Activated T-helper 2 cell treated with anti-CD3 and anti-CD28 coated beads, Interferon-gamma antibody, Interleukin-2, Interleukin-4, amounts not matched to agents 10 μg/mL and 5 μg/mL and 100 μg/mL, durations not matched to agents 14 hours and 24 hours and 36 hours (primary cell): ENCODE measurements at places on chromosomes 2 and 18.

DNA sequence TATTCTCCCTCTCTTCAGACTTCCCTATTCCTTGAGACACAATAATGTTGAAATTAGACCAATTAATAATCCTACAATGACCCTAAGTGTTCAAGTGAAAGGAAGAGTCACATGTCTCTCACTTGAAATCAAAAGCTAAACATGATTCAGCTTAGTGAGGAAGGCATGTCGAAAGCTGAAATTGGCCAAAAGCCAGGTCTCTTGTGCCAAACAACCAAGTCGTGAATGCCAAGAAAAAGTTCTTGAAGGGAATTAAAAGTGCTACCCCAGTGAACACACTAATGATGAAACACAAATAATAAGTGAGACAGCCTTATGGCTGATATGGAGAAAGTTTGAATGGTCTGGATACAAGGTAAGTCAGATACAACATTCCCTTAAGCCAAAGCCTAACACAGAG is 115.4 kb downstream of the PXDN start:
- no peak overlapping the region for H3K4me3 ChIP-seq
- H3K4me1 ChIP-seq: no peaks in the 10 kb centered on the region
- no peaks in the 10 kb centered on the region for H3K36me3 ChIP-seq
- DNase-seq: no peak

GRCh38 chr2:222568865-222569264 is 87.0 kb downstream of the FARSB start:
- no peak for DNase-seq
- no peak overlapping the region for H3K4me3 ChIP-seq
- H3K4me1 ChIP-seq: peaks cover 9% of the 10 kb centered on the region
- H3K36me3 ChIP-seq: peaks cover 46% of the 10 kb centered on the region
- no peaks in the 10 kb centered on the region for H3K27me3 ChIP-seq

DNA sequence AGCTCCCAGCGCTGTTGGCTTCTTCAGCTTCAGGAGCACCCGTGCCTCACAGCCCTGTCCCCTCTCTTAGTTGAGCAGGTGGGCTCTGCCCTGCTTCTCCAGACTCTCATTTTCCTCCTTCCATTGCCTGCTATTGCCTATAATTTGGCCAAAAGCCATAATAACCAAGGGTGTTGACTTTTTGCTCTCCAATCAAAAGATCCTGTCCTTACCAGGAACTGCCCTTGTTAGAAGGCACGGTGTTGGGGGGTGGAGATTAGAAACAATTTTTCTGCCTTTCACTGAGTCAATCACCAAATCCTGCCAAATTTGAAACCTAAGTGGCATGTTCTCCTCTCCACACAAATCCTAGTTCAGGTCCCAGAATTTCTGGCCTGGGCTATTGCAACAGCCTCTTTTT is 16.7 kb upstream of the PDIA6 start:
- H3K27ac ChIP-seq: no peak overlapping the region
- no peaks in the 10 kb centered on the region for H3K36me3 ChIP-seq
- no peaks in the 10 kb centered on the region for H3K4me1 ChIP-seq
- peaks cover 45% of the 10 kb centered on the region for H3K27me3 ChIP-seq

DNA sequence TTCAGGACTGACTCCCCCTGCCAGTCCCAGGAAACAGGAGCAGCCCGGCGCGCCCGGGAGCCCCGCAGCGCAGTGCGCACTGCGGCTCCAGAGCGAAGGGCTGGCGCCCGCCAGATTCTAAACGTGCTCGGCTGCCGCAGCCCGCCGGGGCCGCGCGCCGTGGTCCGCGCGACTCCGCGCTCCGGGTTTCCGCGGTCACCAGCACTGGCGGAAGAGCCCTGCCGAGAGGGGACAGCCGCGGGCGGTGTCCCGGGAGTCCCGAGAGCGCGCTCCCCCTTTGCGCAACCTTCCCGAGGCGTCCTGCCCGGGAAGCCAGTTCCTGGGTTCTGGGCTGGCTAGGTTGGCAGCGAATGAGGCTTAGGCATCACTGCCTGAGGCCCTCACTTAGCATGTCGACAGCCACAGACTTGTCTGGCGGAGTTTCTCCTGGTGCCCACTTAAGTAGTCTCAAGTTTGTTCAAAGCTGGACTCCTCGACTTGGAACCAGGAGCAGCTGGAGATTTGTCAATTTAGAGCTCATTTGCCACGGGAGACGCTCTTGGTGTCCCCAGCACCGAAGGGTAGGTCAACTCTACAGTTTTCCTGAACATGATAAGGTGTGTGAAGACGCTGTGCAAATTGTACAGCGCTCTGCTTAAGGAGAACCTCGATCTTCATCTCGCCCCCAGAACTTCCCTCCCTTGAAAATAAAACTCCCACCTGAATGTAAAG is 1.5 kb upstream of the VSNL1 start:
- H3K4me1 ChIP-seq: peaks cover 8% of the 10 kb centered on the region
- H3K36me3 ChIP-seq: no peaks in the 10 kb centered on the region
- peaks cover 66% of the 10 kb centered on the region for H3K27me3 ChIP-seq
- DNase-seq: no peak
- H3K4me3 ChIP-seq: no peak overlapping the region
- H3K27ac ChIP-seq: no peak overlapping the region

DNA sequence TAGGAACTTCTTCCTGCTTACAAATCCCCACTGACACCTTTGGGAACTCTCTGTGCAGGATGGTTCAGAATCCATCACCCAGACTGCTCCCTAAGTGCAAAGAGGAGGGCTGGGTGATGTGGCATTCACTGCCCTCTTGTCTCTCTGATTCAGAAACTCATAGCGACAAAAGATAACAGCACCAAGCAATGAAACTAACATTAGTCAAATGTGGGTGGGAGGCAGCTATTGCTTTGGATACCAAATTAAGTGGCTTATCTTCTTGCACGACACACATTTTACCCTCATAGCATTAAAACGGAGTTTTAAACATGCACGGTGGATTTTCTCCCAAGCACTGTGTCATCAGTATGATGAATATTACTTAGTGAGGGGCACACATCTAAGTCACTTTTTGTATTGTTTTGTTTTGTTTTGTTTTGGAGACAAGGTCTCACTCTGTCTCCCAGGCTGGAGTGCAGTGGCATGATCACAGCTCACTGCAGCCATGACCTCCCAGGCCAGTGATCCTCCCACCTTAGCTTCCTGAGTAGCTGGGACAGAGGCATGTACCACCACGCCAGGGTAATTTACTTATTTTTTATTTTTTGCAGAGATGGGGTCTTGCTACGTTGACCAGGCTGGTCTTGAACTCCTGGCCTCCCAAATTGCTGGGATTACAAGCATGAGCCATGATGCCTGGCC is 40.9 kb upstream of the NEB start:
- no peaks in the 10 kb centered on the region for H3K27me3 ChIP-seq
- no peak overlapping the region for H3K27ac ChIP-seq
- H3K36me3 ChIP-seq: peaks cover 35% of the 10 kb centered on the region
- no peak for DNase-seq
- H3K4me3 ChIP-seq: no peak overlapping the region
- H3K4me1 ChIP-seq: no peaks in the 10 kb centered on the region

DNA sequence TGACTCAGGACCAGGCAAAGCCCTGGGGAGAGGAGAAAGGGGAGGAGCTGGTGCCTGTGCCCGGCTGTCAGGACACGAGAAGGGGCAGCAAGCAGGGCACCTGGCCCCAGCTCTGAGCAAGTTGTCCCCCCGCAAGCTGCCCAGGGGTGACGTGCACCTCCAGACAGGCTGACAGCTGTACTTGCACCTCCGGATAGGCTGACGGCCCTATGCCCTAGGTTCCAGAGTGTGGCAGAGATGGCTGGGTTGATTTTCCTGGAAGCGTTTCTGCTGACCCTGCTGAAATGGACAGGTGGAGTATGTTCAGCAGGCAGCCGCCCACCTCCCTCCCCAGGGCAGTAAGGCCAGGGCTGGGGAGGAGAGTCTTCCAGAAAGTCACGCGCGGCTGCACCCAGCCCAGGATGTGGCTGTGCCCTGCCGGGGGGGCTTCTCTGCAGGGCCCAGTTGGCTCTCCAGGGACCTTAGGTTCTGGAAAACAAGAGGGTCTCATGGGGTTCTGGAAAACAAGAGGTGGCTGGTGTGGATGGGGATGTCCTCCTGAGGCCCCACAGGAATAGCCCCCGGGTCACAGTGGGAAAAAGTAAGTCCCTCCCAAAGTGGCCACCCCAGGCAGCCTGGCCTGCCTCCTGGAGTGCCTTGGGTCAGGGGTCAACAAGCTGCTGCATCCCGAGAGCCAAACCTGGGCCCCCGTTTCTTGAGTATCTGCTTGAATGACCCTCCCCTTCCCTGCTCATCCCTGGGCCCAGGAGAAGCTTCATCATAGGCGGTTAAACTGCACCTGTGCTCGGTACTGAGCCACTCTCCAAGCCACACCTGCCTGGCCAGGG is 71.4 kb upstream of the OTOS start:
- no peaks in the 10 kb centered on the region for H3K36me3 ChIP-seq
- no peak overlapping the region for H3K27ac ChIP-seq
- H3K27me3 ChIP-seq: no peaks in the 10 kb centered on the region
- H3K4me3 ChIP-seq: no peak overlapping the region
- no peaks in the 10 kb centered on the region for H3K4me1 ChIP-seq
- no peak for DNase-seq

DNA sequence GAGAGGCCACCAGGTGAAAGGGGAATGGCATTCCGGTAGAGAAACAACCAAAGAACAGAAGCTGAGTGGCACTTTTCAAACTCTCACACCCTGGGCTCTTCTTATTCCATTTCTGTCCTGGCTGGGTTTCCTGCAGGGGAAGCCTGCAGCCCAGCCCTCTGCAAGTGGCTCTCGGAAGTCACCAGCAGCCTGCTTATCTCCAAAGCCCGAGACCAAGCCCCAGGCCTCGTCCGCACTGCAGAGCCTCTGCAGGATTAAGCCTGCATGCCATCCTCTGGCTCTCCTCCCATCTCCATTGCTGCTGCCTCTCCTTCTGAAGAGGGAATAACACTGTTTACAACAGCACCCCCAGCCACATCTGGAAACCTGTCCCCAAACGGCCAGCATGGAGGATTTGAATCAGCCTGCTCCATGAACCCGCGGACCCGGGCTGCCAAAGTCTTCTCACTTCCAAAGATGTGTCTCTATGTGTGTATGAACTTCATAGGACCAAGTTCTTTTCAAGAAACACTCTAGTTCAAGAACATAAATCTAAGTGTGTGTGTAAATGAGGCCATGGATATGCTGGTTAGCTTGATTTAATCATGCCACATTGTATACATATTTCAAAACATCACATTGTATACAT is 54.2 kb downstream of the DIPK1C start:
- no peak overlapping the region for H3K27ac ChIP-seq
- no peak for DNase-seq
- H3K4me3 ChIP-seq: no peak overlapping the region
- H3K4me1 ChIP-seq: peaks cover 10% of the 10 kb centered on the region
- H3K36me3 ChIP-seq: no peaks in the 10 kb centered on the region
- peaks cover 16% of the 10 kb centered on the region for H3K27me3 ChIP-seq

- H3K36me3 ChIP-seq: no peaks in the 10 kb centered on the region
- H3K4me3 ChIP-seq: no peak overlapping the region
- DNase-seq: no peak
- peaks cover 2% of the 10 kb centered on the region for H3K27me3 ChIP-seq
- no peak overlapping the region for H3K27ac ChIP-seq
Observed at GRCh38 chr2:234770715-234771141, 181.1 kb upstream of the SH3BP4 start.

DNA sequence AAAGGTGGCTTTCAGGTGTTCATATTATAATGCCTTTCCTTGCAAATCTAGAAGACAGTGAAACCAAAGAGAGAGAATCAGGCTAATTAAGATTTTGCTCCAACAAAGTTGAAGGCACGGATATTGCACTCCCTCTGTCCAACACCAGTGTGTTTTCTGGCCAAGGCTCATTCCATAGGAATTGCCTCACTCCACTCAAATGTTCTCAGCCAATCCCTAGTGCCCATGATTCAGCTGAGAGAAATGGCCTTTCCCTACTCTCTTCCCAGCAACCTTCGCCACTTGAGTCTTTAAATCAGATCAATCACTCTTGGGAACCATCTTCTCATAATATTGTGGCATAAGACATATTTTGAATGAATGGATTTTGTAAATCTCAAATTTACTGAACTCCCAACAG is 768.2 kb upstream of the ACVR2A start:
- H3K4me1 ChIP-seq: no peaks in the 10 kb centered on the region
- no peak overlapping the region for H3K27ac ChIP-seq
- no peak for DNase-seq
- peaks cover 10% of the 10 kb centered on the region for H3K27me3 ChIP-seq
- H3K4me3 ChIP-seq: no peak overlapping the region
- H3K36me3 ChIP-seq: no peaks in the 10 kb centered on the region

GRCh38 chr2:61320181-61320580 is 150.7 kb downstream of the USP34 start:
- no peak overlapping the region for H3K27ac ChIP-seq
- no peaks in the 10 kb centered on the region for H3K4me1 ChIP-seq
- H3K4me3 ChIP-seq: no peak overlapping the region
- H3K36me3 ChIP-seq: peaks cover 35% of the 10 kb centered on the region
- DNase-seq: no peak

DNA sequence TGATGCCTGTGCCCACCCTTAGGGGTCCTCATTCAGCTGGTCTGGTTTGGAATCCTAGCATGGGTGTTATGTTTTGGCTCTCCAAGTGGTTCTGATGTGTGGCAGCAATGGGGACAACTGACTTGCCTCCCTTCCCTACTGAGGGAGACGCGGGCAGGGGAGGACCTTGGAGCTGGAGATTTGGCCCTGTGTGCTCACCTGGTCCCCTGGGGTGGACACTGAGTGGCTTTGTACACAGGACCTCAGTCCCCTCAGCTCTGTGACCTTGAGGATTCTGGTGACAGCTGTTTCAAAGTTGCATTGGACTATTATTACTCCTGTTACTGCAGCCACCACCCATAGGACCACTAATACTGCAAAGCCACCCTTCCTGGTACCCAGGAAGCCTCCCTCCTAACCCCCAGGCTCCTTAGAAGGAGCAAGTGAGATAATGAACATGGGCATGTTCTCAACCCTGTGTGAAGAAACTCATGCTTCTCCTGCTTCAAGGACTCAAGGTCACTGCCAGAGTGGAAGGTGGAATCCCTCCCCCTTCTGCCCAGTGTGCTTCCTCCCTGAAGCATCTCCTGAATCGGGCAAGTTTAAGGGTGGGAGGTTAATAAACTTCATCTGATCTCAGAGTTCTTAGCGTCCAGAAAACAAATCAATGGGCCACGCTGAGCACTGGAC is 26.5 kb downstream of the TMEM182 start:
- no peak overlapping the region for H3K27ac ChIP-seq
- H3K27me3 ChIP-seq: peaks cover 4% of the 10 kb centered on the region
- no peaks in the 10 kb centered on the region for H3K36me3 ChIP-seq
- no peak overlapping the region for H3K4me3 ChIP-seq
- no peaks in the 10 kb centered on the region for H3K4me1 ChIP-seq

- no peaks in the 10 kb centered on the region for H3K36me3 ChIP-seq
- H3K27ac ChIP-seq: no peak overlapping the region
- H3K27me3 ChIP-seq: no peaks in the 10 kb centered on the region
- H3K4me3 ChIP-seq: no peak overlapping the region
- no peak for DNase-seq
- H3K4me1 ChIP-seq: peaks cover 20% of the 10 kb centered on the region
Observed at GRCh38 chr2:62054916-62055450, 140.9 kb upstream of the B3GNT2 start.

DNA sequence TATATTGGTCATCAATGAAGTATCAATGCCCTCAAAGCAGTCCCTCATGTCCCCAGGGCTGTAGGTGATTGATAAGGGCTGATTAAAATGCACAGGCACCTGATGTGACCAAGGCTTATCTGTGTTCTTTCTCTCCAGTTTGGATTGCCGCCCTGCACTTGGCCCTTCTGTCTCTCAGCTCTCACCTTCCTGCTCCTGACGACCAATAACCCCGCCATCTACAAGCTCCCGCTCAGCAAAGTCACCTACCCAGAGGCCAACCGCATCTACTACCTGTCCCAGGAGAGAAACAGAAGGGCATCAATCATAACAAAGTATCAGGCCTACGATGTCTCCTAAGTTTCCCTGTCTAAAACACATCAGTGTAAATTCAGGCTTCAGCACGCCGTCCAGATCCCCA is 41.8 kb upstream of the SLC14A1 start:
- H3K4me3 ChIP-seq: no peak overlapping the region
- peaks cover 55% of the 10 kb centered on the region for H3K27me3 ChIP-seq
- H3K4me1 ChIP-seq: peaks cover 32% of the 10 kb centered on the region
- no peak overlapping the region for H3K27ac ChIP-seq
